ENCODE measurements at places on chromosomes 7 and 10. TPM values are rescaled to one million over a fixed set of nuclear protein-coding genes. Genes with fewer than 3 reads are reported as not detected.

The OGDH gene
- 69.3 TPM for total RNA-seq

The ABCC2 gene
- 0.24 TPM for total RNA-seq

The FUOM gene
- 24.0 TPM for total RNA-seq

The HOXA3 gene
- total RNA-seq: not detected

The CALML5 gene
- total RNA-seq: not detected

The SFTPA1 gene
- not detected for total RNA-seq

The MTURN gene
- total RNA-seq: 19.3 TPM

The CALY gene
- total RNA-seq: 3.5 TPM

The ATG9B gene
- total RNA-seq: 0.11 TPM

The MOSPD3 gene
- total RNA-seq: 24.5 TPM

The CHST3 gene
- 40.9 TPM for total RNA-seq

The SFTPA2 gene
- total RNA-seq: not detected

The GPR158 gene
- total RNA-seq: 0.19 TPM

The TMEM176B gene
- not detected for total RNA-seq

The EGR2 gene
- 5.4 TPM for total RNA-seq

The RADIL gene
- 3.4 TPM for total RNA-seq

The PILRA gene
- 2.5 TPM for total RNA-seq

The PLEKHA1 gene
- total RNA-seq: 62.8 TPM

The KEL gene
- 1.5 TPM for total RNA-seq

The CPVL gene
- 2.0 TPM for total RNA-seq

The ALOX5 gene
- total RNA-seq: not detected

The MSMB gene
- not detected for total RNA-seq

The DRGX gene
- not detected for total RNA-seq
